Esophagus squamous epithelium (tissue), 5 donors: ENCODE measurements at places on chromosomes 12 and 14. TPM values are rescaled to one million over a fixed set of nuclear protein-coding genes. Genes with fewer than 3 reads are reported as not detected.

The DRAM1 gene
- total RNA-seq = 1.4 TPM

The GPR84 gene
- total RNA-seq = not detected

The RASSF9 gene
- 6.3 TPM for total RNA-seq

The SIX1 gene
- not detected for total RNA-seq

The BLOC1S1 gene
- 174 TPM for total RNA-seq

The ACRBP gene
- total RNA-seq = 3.2 TPM

The CELA1 gene
- total RNA-seq = not detected

The DPPA3 gene
- total RNA-seq = not detected
